Mesothelial cell of epicardium (in vitro differentiated cells): ENCODE measurements at places on chromosomes 7 and 10.

DNA sequence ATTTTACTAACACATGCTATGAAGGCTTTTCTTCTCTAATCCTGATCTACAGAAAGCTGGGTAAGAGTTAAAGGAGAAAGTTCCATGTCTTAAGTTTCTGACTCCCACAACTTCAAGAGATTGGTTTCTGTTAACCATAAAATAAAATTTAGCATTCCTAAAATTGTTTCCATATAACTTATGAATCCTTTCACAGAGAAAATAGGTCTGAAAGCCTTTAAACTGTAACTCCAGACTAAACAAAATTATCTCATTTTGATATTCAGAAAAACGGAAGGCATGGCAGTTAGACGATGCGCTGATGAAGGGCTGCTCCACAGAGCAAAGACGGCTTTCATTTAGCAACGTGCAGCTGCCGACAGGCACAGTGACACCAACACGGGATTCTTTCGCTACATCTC lies 133.3 kb downstream of the SLC25A13 start:
- no peak for DNase-seq

DNA sequence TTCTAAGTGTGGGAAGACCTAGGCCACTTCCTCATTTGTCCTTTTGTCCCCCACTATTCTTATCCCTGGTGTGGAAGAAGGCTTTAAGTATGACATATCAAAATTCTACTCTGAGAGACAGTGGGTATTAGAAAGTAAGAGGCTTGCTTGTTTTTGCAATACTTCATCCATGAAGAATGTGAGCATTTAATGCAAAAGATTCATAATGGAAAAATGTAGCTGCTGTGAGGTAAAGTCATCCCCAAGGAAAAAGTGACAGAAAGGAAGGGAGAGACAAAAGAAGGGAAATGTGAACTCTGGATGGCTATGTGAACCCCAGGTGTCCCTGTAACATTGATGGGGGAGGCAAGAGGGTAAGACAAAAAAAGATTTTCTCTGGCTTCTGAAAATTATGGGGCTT lies 607.5 kb downstream of the SORCS1 start:
- DNase-seq = no peak

DNA sequence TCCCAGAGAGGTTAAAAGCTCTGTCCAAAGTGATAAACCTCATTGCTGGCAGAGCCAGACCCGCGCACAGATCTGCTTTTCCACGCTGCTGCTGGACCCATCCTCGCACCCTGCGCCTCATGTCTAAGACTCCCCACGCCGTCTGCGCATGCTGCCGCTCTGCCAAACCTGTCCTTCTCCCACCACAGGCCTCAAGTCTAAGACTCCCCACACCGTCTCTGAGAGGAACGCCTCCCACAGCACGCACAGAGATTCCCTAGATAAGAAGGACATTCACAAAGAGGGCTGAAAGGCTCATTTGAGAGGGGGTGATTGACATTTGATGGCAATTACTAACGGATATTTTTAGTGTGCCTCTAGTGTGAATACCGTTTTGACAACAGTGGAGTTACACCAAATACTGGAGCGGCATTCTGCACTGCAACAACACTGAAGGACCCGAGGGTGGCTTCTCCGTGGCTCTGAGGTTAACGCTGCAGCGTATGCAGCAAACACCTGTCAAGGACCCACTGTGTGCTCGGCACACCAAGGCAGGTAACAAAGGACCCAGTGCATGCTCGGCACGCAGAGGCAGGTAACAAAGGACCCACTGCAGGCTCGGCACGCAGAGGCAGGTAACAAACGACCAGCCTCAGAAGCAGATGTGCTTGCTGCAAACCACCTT lies 231.4 kb downstream of the DNAJB6 start:
- DNase-seq = no peak

DNA sequence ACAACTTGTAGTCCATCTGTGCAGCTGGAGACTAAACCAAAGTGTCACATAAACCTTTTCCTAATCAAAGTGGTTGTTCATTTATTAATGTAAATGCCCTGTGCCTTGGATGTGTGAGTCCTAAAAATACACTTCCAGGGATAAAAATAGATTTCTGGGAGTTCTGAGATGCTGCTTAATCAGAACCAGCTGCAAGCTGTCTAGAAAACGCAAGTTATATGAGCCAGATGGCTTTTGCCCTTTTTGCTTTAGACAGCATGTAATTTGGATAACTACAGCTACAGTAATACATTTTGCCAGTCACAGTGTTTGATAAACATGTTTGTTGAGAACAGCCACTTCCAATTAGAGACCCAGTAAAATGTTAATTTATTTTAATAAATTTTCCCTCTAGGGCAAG lies 185.1 kb upstream of the PRPS1L1 start:
- DNase-seq = no peak

DNA sequence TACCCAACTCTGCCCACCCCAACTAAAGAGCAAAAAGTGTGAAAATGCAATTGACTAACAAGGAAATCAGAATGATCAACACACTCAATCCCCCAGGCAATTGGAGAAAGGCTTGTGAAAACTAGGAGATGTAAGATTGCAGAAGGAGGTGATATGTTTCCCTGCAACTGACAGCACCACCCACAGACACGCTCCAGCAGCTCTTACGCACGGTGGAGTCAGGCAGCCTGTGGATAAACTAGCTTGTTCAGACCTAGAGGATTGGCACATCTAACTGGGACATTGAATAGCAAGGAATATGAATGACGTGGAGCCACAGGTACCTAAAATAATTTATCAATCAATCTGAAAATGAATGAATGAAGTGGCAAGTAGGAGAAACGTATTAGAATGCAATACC lies 125.7 kb upstream of the MYO3A start:
- no peak for DNase-seq

DNA sequence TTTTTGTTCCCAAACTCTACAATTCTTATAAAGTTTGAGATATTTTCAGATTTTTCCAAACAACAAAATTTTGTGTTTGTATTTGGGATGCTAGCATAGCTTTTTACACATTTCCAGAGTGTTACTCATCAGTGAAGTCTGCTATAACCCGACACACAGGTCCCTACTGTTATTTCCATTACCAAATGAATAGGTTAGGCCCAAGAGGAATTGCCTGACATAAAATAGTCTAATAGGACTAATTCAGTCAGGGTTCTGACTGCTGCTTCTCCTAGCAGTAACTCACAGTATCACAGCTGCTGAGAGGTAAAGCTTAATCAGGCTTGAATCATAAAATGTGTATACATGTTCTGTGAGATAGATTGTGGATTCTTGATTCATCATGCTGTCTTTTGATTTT lies 49.1 kb upstream of the STRIP2 start:
- no peak for DNase-seq

- DNase-seq = no peak
These were observed 375.0 kb upstream of the FZD8 start for GRCh38 chr10:36017137-36017536.

- no peak for DNase-seq
These were observed 46.7 kb downstream of the TNS3 start for GRCh38 chr7:47535035-47535703.

GRCh38 chr7:33418251-33418701 lies 288.9 kb downstream of the BBS9 start:
- DNase-seq = no peak

DNA sequence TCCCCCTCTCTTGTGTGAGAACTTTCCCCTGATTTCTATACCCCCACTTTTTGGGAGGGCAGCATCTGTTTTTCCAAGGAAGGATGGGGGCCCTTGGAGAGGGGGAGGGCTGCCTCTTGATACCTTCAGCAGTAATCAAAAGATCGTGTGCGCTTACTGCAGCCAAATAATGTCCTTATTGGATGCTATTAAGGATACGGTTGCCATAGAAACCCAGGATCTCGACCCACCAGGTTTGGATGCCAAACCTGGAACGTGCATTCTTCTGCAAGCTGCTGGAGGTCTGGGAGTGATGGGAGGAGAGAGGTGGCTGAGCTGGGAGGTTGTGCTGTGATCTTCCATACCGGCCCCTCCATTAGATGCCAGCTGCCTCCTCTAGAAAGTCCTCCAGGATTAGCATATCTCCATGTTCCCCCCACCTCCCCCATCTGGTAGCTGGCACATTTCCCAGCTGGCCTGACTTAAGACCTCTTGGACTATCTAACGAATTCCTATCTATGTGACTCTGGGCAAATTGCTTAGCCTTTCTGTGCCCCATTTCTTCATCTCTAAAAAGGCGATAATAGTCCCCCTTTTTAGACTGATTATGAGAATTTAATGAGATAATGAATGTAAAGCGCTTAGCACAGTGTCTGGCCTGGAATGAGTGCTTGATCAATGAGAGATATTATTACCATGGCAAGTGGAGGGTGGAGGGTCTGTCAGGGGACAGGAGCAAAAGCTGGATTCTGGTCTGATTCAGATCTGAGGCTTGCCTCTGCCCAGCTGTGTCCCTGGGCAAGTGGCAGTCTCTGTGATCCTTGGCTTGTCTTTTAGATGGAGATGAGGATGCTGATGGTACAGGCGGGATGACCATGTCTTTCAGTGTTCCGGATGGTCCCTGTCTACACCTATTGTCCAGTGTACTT lies 78.5 kb upstream of the PCBD1 start:
- DNase-seq = no peak

GRCh38 chr7:123624527-123625183 lies 23.0 kb downstream of the ASB15 start:
- DNase-seq = no peak

DNA sequence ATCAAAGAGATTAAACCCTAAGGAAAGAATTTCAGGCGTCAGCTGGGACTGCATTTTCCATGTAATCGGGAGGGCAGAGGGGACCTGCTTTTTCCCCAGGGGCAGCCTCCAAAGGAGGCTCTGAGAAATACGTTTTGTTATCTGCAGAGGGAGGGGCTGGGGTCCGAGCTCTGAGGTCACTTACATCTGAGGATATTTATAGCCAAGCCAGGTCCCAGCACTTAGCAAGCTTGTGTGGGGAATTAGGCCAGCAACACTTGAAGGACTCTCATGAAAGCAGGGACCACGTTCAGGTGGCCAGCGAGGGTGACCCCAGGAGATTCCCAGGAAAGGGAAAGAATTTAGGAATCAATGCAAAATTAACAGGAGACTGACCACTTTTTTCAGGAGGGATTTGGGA lies 20.6 kb upstream of the GDI2 start:
- no peak for DNase-seq

- peak; percentile 5 for DNase-seq
These were observed 108.9 kb downstream of the GRID1 start for GRCh38 chr10:86257683-86258082.

DNA sequence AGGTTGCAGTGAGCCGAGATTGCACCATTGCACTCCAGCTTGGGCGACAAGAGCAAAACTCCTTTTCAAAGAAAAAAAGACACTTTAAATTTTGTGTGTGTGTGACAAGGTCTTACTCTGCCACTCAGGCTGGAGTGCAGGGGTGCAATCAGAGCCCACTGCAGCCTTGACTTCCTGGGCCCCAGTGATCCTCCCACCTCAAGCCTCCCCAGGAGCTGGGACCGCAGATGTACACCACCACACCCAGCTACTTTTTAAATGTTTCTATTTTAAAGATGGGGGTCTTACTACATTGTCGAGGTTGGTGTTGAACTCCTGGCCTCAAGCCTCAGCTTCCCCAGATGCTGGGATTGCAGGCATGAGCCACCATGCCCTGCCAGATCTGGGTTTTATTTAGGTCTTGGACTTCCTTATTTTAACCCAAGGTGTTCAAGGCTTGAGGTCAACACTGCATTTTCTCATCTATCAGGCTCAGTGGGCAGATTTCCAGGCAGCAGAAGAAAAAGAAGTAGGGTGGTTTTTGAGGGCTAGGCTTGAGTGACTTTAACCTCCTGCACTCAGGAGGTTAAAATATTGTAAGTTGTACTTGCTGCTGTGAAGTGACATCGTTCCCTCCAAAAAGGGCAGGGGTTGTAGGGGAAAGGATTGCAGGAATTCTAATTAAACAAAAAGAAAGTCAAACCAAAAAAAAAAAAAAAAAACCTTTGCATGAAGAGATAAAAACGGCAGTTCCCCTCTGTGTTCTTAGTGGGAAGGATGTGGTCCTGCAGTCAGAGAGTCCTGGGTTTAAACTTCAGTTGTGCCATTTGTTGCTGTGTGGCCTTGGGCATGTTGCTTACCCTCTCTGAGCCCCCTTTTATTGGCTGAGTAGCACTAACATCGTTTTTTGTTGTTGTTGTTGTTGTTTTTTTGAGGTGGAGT lies 71.5 kb downstream of the CARD11 start:
- peak; percentile 9 for DNase-seq

DNA sequence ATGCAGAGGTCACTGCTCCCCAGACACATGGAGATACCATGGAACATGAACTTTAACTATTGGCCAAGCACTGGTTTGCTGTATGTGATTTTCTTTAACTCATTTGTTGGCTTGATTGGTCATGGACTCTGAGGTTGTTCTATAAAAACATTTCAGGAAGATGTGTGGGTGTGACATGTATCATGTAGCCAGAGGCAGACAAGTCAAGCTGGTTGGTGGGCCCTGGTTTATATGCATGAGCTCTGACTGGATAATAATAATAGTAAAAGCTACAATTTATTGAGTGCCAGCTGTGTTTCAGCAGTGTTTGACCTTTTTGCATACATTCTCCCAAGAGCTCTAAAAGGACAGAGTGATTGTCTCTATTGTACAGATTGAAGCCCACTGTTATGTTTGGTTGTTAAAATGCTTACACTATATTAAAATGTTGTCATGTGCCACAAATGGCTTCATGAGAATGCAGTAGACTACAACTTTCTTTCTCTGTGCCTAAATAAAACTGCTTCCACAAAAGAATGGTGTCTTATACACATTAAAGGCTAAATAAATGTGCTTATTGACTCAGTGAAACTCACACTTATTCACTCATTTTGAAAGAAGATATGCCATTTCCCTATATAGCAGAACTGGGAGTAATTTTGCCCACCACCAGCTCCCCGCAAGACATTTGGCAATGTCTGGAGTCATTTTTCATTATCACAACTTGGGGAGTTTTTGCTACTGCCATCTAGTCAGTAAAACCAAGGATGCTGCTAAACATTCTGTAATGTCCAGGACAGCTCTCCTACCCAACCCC lies 243.6 kb upstream of the NFE2L3 start:
- DNase-seq = no peak

- DNase-seq = no peak
These were observed 22.4 kb downstream of the DPYSL4 start for GRCh38 chr10:132209130-132209529.

DNA sequence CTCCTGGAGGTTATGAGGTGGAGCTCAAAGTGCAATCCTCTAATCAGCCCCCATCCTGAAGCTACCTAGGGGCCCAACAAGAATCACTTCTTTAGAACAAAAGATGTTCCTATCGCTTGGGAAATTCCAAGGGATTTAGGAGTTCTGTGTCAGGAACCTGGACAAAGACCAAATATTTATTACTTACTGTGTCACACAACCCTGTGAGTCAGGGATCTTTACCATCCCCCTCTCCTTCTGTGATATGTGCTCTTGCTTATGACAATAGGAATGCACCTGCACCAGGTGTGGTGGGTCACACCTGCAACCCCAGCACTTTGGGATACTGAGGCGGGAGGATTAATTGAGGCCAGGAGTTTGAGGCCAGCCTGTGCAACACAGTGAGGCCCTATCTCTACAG lies 485.8 kb downstream of the PLXDC2 start:
- no peak for DNase-seq

GRCh38 chr7:25249772-25250171 lies 21.5 kb upstream of the NPVF start:
- DNase-seq = no peak

DNA sequence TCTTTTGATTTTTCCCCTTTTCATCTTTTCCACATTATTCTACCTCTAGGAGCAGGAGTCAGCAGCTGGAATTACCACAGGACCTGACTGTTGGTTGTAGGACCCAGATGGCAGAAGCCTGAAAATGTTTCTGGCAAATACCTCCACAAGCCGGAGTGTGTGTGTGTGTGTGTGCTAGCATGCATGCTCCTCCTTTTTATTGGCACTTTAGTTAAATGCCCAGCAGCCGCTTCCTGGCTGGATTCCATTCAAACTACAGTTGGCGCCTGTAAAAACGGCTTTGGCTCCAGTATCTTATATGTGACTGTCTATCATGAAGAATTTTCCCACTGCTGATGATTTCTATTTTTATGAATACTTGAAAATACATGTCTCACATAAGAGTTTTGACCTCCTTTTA lies 319.7 kb upstream of the SP4 start:
- DNase-seq = no peak
